Activated T-cell treated with anti-CD3 and anti-CD28 coated beads, Interleukin-2, amount 50 U/mL, for 48 hours (primary cell): ENCODE measurements at places on chromosomes 2 and 18.
A peak's percentile ranks its signal among the peaks of the same experiment; 100 is the strongest.

GRCh38 chr2:30213326-30213725, 18.0 kb upstream of the LBH start:
- DNase-seq: peak; percentile 4

DNA sequence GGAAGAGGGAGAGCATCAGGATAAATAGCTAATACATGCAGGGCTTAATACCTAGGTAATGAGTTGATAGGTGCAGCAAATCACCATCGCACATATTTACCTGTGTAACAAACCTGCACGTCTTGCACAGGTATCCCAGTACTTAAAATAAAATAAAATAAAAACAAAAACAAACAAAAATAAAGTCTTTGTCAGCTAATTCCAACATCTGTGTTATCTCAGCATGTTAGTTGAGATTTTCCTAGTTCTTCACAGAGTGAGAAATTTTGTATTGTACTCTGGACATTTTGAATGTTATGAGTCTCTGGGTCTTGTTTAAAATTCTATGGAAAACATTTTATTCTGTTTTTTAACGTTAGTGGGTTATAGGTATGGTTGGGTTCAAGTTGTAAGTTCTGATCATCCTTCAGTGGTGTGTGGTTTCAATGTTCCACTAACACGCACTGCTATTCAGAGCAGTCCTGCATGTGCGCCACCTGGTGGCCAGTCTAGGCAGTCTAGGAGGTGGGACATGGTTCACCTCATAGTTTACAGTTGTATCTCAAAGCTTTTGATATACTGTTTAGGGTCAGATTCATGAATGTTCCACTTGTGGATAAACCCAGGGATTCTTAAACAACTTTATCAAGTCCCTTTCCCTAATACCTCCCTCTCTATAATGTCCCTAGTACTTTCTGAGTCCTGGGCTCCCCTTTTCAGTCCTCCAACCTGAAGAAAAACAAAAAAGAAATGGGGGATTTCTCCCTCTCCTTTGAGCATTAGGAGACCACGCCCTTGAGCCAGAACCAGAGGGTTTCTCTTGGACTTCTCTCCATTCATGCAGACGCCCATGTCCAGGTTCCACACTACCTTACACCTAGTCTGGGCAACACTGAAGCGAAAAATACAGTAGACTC, 213.4 kb upstream of the GATA6 start:
- peak; percentile 84 for DNase-seq

- peak; percentile 78 for DNase-seq
Measured at GRCh38 chr2:84906108-84906899, 848 bp downstream of the TMSB10 start.

GRCh38 chr18:6885992-6886796, 156.7 kb downstream of the ARHGAP28 start:
- DNase-seq: no peak

DNA sequence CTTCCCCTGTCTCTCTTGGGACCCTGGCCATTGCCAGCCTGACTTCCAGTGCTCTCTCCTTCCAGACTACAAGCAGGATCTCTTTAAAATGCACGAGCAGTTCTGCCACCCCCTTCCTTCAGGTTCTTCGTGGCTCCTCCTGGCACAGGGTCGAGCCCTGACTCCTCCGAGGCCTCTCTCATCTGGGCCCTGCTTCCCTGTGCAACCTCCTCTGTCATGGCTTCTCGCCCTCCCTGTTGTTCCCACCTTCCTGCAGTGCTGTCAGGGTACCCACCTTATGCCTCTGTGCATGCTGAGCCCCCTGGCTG, 56.7 kb upstream of the RPL31 start:
- DNase-seq: no peak
